Amygdala (tissue), 56 donors: ENCODE measurements at places on chromosomes 6 and 20.

DNA sequence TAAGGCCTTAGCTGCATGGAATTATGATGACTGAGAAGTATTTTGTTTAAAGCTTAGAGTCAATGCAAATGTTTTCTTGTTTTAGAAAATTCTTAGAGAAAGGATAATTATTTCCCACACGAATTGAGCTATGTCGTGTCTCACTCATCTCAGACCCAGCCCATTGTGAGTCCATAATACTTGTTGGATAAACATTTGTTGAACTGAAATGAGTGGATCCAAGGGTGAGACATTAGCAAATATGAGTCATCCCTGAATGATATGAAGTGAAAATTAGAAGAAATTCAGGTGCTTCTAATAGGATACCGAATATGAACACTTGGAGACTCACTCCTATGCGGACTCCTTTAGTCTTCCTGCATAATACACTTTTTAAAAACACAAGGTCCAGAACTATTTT lies 41.6 kb upstream of the ARMC2 start:
- no peak for DNase-seq

DNA sequence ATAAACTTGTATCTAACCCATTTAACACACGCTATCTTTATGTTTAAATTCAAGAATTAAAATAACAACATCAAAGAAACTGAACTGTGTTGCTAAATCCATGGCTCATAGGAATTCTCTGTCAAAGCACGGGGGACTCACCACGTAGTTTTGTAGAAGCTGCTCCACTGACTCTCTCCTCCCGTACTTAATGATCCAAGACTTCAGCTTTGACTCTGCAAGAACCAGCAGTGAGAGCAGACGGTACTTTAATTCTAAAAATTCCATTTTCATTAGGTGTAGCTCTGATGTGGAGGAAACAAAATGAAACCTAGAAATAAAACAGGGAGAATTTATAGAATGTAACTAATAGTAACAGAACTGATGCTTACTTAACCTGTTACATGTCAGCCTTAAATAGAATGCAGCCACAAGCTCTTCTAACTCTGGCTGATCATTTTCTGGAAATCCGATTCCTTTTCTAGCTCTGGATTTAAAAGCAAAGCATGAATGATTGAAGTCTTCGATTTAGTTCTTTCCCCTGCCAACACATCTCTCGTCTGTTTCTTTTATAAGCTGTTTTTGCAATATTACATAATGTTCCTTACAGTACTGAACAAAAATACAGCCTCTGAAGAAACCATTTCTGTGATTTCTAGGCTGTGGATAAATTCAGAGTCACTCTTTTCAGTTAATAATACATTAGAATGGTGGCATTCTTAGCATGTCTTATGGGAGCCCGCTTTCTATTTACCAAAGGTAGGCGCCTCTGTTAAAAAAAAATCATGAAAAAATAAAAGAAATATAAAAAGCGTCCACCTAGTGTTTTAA lies 165.5 kb downstream of the SYNE1 start:
- DNase-seq: no peak

DNA sequence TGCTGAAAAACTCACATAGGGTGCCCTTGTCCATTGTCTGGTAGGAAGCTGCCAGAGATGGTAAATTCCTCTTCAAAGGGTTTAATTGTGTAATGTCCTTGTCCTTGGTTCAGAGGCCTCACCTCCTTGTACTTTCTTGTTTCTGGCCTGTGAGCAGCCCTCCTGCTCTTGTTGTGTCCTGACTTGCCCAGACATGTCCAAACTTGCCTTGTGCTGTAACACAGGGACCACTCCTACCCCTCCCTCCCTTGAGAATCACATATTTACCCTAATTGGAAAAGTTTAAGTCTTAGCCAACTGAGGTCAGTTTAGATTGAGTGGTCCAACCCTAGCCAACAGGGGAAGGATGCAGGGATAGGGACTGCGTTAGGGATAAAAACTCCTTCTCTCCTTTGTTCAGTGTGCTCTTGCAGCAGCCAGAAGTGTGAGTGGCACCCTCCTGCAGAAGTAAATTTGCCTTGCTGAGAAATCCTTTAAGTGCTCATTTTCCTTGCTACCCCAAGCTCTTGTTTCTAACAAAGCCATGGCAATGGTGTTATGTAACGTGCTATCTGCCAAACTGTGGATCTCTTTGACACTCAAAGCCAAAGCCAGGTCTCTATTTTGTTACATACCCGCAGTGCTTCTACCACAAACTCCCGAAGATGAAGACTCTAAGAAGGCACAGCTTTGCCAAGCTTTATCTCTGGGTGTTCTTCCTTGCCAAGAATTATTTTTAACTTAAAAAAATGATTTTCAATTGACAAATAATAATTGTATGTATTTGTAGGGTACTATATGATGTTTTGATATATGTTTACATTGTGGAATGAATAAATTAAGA lies 414.5 kb downstream of the ESR1 start:
- DNase-seq: no peak

GRCh38 chr6:1327630-1328029 lies 15.7 kb downstream of the FOXQ1 start:
- DNase-seq: no peak

GRCh38 chr6:57305761-57306160 lies 11.7 kb upstream of the PRIM2 start:
- DNase-seq: no peak

DNA sequence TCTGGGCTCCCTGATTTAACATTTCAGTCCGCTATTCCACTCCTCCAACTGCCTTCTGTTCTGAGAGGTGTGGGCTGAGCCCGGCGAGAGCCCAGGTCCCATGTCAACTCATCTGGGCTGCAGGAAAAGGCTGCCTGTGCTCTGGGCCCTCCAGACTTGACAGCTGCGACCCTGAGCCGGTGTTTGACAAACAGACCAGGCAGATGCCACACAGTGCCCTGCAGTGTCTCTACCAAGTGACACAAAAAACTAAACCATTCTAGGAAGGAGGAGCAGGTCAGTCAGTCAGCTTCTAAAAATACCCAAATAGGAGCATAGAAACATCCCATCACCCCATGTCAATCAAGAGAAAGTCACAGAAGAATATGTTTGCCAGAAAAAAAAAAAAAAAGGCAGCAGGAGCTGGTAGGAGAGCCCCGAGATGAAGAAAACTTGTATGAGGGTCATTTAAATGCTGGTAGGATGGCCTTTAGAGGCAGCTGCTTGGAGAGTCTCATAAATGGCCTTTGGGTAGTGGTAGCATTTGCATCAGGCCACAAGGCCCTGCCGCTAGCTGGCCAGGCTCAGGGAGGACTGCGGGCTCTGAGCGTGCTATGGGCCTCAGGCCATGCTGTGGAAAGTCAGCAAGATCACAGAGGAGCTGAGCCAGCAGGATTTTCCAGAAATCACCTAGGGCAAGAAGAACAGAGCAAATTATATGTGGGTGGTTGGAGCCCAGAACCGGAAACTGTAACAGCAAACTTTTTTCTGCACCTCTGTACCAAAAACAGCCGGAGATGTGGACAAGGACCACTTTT lies 36.6 kb upstream of the GFOD1 start:
- DNase-seq: no peak

GRCh38 chr6:76004202-76004601 lies 68.3 kb downstream of the IMPG1 start:
- no peak for DNase-seq

GRCh38 chr20:4946986-4947385 lies 54.3 kb downstream of the SLC23A2 start:
- no peak for DNase-seq

GRCh38 chr6:13814938-13815575 lies 700 bp upstream of the MCUR1 start:
- DNase-seq: no peak

GRCh38 chr6:26412228-26412627 lies 10.2 kb downstream of the BTN3A1 start:
- DNase-seq: no peak

- DNase-seq: no peak
Measured at GRCh38 chr20:51494241-51495110, 48.0 kb downstream of the NFATC2 start.

- DNase-seq: no peak
Measured at GRCh38 chr6:128363020-128363813, 157.2 kb downstream of the PTPRK start.

- no peak for DNase-seq
Measured at GRCh38 chr6:163094881-163095280, 319.6 kb upstream of the QKI start.

DNA sequence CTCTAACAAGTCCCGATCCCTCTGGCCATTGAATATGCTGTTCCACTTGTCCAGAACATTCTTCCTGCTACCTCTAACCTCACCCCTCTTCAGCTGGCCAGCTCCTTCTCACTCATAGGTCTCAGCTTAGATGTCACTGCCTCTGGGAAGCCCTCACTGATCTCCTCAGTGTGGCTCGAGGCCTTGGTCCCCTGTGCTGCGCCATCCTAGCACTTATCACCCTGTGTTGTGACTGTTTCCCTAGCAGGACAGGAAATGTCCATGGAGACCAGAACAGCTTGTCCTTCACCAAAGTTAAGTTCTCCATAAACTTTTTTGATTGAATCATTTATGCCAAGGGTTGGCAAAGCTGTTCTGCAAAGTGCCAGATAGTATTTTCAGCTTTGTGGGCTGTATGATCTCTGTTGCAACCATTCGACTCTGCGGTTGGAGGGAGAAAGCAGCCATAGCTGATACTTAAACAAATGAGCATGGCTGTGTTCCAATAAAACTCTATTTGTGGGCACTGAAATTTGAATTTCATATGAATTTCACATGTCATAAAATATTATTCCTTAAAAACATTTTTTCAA lies 6.5 kb upstream of the BNIP5 start:
- DNase-seq: no peak

- DNase-seq: no peak
Measured at GRCh38 chr6:33632558-33633039, 11.5 kb downstream of the ITPR3 start.

DNA sequence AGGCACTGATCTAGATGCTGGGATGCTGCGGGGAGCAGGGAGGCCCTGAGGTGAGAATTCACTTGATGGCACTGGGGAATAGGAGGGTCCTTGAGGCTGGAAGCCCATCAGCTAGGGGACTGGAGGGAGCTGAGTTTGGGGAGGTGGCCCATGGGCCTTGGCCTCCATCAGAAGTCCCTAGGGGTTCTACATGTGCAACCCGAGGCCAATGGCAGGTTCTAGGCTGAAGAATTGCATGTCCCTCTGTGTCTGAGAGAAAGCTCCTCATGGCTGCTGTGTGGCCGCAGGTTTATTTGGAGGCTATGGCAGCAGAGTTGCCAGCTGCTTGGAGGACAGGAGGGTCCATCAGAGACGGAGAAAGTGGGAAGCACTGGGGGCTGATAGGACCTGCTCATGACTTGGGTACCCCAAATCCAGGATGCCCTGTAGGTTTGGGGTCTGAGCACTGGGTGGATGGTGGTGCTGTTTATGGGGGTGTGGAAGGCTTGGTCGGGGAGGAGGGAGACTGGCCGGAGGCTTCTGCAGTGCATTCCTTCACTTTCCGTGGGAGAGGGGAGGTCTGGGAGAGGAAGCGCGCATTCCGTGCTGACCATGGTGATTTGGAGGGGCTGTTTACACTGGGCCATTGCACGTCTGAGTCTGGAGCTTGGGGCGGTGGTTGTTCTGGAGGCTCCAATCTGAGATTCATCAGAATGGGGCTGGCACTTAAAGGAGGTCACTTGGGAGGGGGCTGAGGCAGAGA lies 24.8 kb upstream of the PHACTR3 start:
- DNase-seq: no peak
